ENCODE measurements at places on chromosomes 1 and 21.
A peak's percentile ranks its signal among the peaks of the same experiment; 100 is the strongest.

GRCh38 chr1:46096269-46097148 lies 35.9 kb downstream of the PIK3R3 start:
- DNase-seq: no peak

- DNase-seq: no peak
Measured at GRCh38 chr1:236075848-236076247, 11.0 kb upstream of the NID1 start.

- no peak for DNase-seq
Measured at GRCh38 chr1:45478121-45478814, 12.7 kb downstream of the TESK2 start.

DNA sequence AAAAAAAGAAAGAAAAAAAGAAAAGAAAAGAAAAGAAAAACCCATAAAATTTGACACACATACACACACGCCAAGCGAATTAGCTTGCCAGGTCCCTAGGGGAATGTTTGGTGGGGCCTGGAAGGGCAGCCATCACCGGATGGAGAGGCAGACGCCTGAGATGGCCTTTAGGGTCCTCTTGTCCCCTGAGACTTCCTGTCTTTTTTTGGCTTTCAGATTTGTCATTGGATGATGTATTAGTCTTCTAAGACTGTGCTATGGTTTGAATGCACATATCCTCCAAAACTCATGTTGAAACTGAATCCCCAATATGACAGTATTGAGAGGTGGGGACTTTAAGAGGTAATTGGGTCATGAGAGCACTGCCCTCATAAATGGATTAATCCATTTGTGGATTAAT lies 211.8 kb downstream of the TOMM20 start:
- DNase-seq: no peak

- DNase-seq: no peak
Measured at GRCh38 chr1:85274969-85275453, 1.4 kb downstream of the BCL10 start.

GRCh38 chr1:17148950-17149608 lies 29.8 kb upstream of the PADI2 start:
- no peak for DNase-seq

- DNase-seq: no peak
Measured at GRCh38 chr21:21039624-21040170, 41.5 kb downstream of the NCAM2 start.

- DNase-seq: no peak
Measured at GRCh38 chr1:9858293-9859035, 34.7 kb upstream of the CLSTN1 start.

DNA sequence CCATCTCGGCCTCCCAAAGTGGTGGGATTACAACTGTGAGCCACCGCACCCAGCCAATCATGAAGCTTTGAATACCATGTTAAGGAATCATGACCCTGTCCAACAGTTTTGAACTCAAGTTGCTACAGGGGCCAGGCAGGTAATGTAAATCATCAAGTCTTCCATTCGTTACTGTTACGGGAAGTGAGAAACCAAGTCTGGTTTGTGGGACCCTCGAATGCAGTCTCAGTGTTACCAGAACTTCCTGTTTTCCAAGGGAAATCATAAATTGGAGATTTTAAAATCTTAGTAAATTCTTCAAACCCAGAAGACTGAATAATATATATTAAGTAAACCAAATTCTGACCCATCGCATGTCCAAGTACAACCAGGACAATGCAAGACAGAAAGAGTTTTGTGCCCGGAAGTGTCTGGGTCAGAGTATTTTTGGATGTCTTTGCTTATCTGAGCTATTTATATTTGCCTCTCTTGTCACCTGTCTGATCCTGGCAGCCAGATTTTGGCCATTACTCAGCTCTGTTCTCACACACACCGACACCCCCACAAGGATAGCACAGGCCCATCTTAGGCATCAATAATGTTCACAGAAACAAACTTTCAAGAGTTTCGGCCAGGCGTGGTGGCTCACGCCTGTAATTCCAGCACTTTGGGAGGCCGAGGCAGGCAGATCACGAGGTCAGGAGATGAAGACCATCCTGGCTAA lies 8.8 kb downstream of the ATP5IF1 start:
- no peak for DNase-seq

GRCh38 chr1:116230712-116231111 lies 119.5 kb downstream of the MAB21L3 start:
- DNase-seq: no peak

- DNase-seq: no peak
Measured at GRCh38 chr21:20276954-20277353, 721.3 kb upstream of the NCAM2 start.

DNA sequence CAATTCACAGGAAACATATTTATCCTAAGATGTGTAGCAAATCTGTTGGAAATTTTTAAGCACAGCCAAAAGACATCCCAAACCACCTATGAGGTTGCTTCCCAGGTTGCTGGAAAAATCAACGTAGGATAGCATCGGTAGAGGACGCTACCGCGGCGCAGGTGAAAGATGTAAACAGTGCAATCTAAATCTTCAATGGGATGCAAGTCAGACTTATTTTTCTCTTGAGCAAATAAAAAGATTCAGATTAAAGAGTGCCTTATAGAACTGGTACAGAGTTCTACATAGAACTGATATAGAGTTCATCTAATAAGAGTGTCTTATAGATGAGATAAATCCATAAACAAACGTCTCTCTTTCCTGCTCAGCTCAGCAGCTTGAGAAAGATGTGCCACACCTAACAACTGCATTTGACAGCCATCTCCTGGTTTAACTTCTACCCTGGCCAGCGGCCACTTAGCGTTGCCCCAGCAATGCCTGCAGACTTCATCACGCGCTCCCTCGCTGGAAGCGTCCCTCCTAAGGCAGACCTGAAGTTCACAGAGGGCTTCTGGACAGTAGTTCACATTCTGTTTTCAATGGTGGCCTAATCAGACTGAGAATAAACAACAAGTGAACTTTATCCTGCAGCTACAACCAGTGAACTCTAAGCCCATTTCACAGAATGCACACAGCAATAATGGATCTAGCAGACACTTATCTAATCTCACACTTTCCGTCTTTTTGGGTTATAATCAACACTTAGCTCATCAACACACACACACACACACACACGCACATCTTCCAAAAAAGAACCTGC lies 164.5 kb downstream of the TOMM20 start:
- DNase-seq: no peak

DNA sequence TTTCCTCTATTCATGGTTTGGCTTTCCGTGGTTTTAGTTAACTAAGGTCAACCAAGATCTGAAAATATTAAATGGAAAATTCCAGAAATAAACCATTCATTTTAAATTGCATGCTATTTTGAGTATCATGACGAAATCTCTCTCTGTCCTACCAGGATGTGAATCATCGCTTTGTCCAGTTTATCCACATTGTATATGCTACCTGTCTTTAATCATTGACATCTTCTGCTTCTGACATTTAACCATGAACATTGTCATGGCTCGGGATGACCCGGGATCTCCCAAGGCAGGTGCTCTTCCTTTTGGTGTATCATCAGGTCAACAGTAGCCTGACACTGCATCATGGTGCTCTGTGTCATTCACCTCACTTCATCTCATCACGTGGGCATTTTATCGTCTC lies 125.5 kb upstream of the HNRNPU start:
- DNase-seq: no peak

- no peak for DNase-seq
Measured at GRCh38 chr1:119046785-119047438, 58.8 kb upstream of the TBX15 start.

DNA sequence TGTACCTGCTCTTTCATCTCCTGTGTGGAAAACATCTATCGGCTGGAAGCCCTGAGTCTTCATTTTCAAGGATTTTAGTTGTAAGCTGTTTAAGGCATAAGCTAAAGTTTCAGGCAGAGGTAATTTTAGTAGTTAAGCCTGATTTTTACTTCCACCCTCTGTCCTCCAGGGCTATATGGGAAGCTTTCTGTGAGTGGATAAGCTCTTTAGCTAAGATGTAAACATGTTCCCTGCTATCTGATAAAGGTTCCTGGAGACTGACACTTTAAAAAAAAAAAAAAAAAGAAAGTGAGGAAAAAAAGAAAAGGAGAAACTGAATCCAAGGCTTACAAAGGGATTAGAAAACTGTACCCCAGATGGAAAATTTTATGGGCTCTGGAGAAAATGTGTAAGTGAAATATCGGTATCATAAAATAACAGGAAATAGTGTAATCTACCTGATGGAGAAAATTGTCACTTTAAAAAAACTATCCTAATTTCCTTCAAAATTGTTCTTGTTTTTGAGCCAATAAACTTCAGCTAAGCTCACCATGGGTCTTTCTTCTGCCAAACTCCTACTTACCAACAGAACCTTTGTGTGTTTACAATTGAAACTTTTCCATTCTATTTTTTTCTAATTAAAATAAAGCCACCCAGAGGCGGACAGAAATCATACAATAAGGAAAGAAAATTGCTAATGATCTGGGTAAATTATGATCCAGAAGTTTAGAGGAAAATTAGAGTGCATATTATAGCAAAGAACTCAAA lies 180.5 kb downstream of the TGFB2 start:
- no peak for DNase-seq

DNA sequence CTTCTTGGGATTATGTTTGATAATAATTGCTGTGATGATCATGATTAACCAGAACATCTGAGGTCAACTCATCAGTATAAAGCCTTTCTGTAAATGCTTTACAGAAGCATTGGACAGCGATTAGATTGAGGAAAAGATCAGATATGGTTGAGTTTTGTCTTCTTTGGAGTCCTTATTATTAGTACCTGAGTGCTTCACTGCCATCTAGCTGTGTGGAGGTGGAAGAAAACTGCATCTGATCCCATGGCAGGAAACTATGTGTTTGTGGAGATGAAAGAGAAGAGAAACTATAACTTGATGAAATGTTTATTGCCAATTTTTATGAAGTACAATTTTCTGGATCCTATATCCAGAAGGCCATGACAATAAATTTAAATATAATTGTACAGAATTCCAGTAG lies 11.4 kb downstream of the FLG2 start:
- no peak for DNase-seq

- no peak for DNase-seq
Measured at GRCh38 chr1:47188791-47189785, 748 bp downstream of the PDZK1IP1 start.

GRCh38 chr1:18932879-18933278 lies 23.6 kb downstream of the IFFO2 start:
- no peak for DNase-seq

DNA sequence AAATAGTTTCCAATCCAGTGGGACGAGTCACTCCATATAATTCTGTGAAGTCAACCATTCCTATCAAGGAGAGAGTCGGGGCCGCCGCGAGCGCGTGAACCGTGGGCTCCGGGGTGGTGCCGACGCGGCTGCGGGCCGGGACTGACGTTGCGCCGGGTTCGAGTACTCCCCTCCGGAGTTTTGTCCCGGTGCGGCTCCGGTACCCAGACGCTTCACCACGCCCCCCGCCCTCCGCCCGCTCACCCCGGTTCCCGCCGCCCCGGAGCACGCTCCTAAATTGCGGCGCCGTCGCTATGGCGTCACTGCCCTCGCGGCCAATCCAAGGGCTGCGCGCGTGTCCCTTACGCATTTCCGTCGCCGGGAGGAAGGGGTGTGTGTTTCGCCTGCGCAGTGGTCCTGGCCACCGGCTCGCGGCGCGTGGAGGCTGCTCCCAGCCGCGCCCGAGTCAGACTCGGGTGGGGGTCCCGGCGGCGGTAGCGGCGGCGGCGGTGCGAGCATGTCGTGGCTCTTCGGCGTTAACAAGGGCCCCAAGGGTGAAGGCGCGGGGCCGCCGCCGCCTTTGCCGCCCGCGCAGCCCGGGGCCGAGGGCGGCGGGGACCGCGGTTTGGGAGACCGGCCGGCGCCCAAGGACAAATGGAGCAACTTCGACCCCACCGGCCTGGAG lies at the start of gene ATAD3B:
Gene ATAD3B, plus strand, starts transcription at position 377 of the 664 bp plus-strand sequence. Its CDS starts 120 bp downstream, at position 497.
- peak; percentile 91 for DNase-seq

DNA sequence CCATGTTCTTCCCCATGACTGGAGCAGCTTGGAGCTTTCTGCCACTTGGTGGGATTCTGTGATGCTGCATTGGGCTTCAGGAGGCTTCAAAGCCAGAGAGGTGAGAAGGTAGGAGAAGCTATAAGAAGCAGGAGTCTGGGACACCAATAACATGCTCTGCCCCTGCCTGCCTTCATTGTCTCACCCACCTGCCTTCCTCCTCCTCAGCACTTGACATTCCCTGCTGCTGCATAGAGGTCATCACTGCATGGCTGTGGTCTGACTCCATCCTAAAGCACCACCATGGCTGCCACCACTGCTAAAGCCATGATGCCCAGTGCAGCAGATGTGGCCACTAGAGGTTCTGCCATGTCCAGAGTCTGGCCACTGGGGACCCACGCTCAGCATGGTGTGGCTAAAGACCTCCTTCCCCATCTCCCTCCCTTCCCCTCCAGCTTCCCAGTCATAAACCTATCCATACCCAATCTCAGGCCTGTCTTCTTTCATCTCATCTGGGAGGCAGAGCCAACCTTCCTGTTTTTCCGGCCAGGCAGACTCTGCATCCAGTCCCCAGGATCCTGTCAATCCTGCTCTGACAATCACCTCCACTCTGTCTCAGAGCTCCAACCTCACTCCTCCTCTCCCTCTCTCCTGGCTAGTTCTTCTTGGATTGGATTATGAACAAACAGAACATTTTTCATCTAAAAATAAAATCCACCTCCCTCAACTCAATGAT lies 285.1 kb upstream of the POU3F1 start:
- no peak for DNase-seq

DNA sequence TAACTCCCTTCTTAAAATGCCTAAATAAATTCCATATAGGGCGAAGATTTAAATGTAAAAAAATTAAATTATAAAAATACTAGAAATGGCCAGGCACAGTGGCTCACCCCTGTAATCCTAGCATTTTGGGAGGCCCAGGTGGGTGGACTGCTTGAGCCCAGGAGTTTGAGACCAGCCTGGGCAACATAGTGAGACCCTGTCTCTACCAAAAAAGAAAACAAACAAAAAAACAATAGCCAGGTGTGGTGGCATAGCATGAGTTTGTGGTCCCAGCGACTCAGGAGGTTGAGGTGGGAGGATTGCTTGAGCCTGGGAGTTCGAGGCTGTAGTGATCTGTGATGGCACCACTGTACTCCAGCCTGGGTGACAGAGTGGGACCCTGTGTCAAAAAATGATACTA lies 17.8 kb downstream of the SORT1 start:
- no peak for DNase-seq

DNA sequence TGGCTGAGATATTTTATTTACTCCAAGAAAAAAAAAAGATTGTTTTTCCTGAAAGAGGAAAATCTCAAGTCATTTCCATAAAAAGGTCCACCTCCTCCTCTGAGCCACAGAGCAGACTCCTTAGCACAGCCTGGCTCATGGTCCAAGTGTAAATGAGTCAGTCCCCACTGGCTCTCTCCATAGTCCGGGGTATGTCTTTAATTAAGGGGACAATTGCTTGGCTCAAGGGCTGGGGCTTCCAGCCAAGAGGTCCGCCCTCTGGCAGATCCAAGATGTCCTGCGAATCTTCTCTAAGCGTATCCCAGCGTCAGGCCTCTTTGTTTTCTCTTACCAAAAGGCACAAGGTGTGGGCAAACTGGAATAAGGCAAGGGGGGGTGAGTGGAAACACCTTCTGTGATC lies 33.3 kb downstream of the FOXD2 start:
- DNase-seq: no peak

GRCh38 chr1:25758466-25759070 lies 41.4 kb upstream of the SELENON start:
- no peak for DNase-seq

- DNase-seq: peak; percentile 58
Measured at GRCh38 chr1:181083842-181084605, 4.5 kb upstream of the IER5 start.

GRCh38 chr1:175900171-175900570 lies 156.8 kb upstream of the TNR start:
- DNase-seq: no peak

- no peak for DNase-seq
Measured at GRCh38 chr1:162080472-162081015, 11.1 kb downstream of the NOS1AP start.
